ENCODE measurements at places on chromosomes 13 and 19.

GRCh38 chr13:32033744-32034143, 2.2 kb downstream of the FRY start:
- DNase-seq = no peak

DNA sequence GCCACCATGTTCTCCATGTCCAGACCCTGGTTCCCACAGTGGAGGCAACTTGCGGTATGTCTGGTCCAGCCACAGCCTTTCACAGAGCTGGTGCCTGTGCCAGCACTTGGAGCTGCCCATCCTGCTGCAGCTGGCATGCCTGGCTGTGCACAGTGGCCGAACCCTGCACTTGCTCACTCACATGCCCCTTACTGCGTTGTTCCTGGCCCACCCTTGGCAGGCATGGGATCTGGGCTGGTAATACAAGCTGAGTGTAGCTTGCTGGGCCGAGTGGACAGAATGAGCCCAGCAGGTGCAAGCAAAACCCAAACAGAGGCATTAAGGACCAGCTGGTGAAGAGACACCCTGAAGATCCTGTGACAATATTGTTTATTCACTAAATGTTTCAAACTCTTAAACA, 583.9 kb upstream of the SLITRK6 start:
- DNase-seq = no peak

DNA sequence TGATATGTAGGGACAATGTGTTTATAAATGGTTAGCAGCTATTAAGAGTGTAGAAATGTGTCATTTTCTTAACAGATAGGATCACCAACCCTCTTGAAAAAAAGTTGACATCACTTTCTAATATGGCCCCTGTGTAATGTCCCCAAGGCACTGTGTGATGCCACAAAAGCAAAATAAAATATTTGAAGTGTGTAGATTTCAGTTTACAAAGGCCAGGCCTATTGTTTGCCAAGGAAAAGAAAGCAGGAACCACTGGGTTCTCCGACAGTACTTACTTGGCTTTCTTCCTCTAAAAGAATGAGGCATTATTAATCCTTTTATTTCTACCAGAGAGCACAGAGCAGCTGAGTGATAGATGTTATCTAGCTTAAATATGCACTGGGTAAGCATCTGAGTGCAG, 10.5 kb upstream of the GJA3 start:
- no peak for DNase-seq

DNA sequence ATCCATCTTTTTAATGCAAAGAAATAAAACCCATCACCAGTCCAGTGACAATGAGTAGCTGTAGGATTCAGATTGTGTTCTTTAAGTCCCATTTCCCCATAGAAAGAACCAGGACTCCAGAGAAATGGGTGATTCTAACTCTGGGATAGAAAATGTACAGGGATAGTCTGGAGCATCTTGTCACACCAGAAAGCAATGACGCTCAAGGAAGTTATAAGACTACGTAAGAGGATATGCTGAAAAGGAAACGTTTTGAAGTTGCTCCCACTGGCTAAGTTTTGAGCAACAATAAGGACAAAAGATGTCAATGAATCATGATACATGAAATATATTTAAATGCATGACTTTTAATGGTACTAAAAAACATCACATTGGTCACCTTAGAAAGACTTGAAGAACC, 360.1 kb downstream of the DLEU7 start:
- no peak for DNase-seq

DNA sequence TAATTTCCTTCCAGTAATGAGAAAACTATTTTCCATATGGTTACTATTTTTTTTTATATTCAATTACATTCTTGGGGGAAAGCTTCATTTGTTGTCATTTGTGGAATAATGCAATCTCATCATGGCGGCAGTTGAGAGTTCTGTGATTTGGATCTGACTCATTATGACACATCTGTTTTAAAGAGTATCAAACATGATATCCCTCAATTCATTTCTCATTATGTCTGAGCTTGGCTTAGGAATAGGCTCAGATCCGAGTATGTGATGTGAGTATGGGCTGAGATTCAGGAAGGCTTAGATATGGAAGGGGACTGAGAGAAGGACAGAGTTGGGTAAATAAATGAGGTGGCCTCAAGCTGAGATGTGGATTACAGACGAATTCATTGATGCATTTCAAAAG, 64.4 kb downstream of the POSTN start:
- no peak for DNase-seq

- no peak for DNase-seq
These were observed 5.1 kb upstream of the MZF1 start for GRCh38 chr19:58578012-58578925.

GRCh38 chr13:48477191-48477855, 55.6 kb downstream of the RCBTB2 start:
- DNase-seq = no peak

DNA sequence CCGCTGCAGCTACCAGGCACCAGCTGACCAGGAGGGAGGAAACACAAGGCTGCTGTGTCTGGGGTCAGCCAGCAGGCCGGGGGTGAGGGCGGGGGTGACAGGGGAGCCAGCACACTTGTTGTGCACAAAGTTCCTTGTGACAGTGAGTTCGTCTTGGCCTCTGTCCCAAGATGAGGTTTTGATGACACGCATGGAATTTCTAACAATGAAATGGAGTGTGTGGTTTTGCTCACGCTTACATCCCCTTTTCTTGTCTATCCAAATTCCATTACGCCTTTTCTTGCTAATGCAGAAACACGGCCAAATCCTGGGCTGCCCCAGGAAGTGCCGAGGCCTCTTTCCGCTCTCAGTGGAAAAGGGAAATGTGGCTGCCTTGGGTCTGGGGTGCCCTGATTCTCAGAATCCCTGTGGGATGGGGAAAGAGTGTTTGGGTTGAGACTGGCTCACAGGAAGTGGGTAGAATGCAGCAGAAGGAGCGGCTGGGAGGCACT, 73.8 kb downstream of the GADD45B start:
- peak; percentile 14 for DNase-seq

DNA sequence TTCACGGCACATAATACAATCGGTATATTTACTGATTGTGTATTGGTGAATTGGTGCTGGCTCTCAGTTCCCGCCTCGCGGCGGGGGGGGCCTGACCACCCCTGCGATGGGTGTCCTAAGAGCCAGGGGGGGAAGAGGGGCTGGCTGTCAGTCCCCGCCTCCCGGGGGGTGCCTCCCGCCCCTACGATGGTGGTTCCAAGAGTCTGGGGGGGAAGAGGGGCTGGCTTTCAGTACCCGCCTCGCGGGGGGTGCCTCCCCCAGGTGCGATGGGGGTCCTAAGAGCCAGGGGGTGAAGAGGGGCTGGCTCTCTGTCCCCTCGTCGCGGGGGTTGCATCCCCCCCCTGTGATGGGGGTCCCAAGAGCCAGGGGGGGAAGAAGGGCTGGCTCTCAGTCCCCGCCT, 2321.8 kb upstream of the PCDH20 start:
- no peak for DNase-seq

- DNase-seq = no peak
These were observed 1.4 kb downstream of the MAG start for GRCh38 chr19:35293363-35293739.

- DNase-seq = peak; percentile 5
These were observed 1.5 kb downstream of the CD22 start for GRCh38 chr19:35330475-35330874.

DNA sequence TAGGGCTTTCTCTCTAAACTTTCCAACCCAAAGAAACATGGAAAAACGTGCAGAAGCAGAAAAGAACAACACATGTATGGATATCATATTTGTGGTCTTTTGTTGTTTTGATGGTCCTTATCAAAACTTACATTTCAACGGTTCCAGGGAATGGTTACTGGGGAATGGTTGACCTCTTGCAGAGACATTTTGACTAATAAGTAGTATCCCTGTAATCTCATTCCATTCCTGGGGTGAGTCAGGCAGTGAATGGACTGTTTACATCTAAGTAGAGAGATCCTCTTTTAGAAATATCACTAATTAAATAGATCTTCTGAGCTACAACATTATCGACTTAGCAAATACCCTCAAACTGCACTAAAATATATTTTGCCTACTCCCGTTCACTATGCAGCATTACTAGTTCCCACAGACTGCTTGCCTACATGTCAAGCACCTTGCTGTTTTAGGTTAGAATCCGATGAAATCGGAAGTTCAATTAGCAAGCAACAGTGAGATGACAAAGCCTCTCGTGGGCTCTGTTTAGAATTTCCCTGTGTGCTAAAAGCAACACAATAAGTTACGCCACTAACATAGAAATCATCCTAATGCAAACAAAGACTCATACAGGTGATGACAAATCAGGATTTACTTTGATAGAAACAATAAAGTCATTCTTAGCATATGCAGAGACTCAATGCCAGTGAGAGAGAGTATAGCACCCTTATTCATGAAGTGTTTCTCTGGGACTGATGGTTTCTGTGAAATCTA, 797.7 kb upstream of the ARGLU1 start:
- DNase-seq = no peak

GRCh38 chr19:4523306-4524110, 5.2 kb upstream of the PLIN4 start:
- DNase-seq = peak; percentile 83

DNA sequence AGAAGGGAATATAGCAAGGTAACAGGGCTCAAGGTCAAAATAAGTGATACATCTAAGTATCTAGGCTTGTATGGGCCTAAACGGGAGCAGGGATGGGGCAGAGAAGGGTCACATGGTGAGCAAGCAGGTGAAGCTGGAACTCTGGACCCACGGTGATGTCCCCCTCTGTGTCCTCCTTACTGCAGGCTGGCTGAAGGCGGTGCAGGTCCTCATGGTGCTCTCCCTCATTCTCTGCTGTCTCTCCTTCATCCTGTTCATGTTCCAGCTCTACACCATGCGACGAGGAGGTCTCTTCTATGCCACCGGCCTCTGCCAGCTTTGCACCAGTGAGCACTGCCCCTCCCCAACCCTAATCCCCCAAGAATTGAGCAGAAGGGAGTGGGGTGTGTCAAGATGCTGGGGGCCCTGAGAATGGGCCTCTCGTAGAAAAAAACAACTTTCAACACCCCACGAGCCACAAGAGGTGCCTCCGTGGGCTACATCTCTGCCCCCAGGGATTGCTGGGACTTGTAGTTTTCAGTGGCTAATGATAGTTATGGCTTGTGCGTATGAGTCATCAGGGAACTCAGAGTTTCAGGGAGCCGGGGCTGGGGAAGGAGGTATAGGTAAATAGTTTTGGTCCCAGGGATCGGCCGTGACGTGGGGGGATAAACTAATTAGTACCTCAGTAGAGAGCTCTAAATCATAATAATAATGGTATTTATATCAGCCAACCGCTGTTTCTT, 4.0 kb downstream of the EMP3 start:
- DNase-seq = no peak

GRCh38 chr13:107284173-107284572, 716.2 kb upstream of the ARGLU1 start:
- DNase-seq = no peak

- DNase-seq = no peak
These were observed 16.7 kb upstream of the EMC10 start for GRCh38 chr19:50459638-50460037.

- DNase-seq = no peak
These were observed 6.8 kb downstream of the SHANK1 start for GRCh38 chr19:50712833-50713232.

DNA sequence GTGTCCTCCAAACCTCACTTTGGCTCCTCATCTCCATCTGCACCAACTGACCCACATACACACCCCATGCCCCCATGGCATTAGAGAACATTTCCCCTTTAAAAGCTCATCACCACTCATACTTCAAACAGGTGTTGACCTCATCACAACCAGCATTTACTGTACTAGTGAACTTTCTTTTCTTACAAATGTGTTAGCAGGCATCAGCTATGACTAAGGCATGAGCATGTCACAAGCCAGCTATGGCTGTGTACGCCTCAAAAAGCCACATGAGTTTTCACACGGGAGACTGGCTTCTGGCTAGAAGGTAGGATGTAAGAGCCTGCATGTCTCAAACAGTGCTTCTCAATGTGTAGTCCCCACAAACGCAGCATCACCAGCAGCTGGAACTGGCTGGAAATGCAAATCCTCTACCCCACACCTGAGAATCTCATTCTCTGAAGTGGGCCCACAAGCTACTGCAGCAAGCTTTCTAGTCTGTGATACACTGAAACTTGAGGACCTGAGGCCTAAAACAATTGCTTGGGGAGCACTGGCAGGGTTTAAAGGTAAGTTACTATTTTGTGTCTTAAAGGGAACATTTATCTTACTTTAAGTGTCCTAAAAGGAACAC, 66.8 kb downstream of the TUBGCP3 start:
- no peak for DNase-seq

DNA sequence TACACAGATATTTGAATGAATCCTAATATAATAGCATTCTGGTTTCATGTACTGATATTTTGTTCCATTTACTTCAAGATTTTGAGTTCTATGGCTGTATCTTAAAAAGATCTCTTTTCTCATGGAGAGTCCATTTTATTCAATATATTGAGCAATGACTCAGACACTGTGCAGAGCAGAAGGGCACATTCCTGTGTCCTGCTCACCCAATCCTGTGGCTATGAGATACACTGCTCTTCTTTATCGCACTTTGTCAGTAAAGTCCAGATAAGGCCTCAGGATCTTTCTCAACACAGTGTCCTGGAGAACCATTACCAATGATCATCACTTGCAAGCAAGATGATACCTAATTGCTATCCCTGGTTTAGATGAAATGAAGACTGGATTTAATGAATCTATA, 155.0 kb downstream of the CYSLTR2 start:
- peak; percentile 62 for DNase-seq

- peak; percentile 61 for DNase-seq
These were observed 51.1 kb downstream of the LMO7 start for GRCh38 chr13:75687150-75687763.

- DNase-seq = peak; percentile 88
These were observed 20.5 kb downstream of the CYTH2 start for GRCh38 chr19:48489608-48490216.

- DNase-seq = peak; percentile 97
These were observed 803 bp upstream of the TIMM44 start for GRCh38 chr19:7944177-7944761.

DNA sequence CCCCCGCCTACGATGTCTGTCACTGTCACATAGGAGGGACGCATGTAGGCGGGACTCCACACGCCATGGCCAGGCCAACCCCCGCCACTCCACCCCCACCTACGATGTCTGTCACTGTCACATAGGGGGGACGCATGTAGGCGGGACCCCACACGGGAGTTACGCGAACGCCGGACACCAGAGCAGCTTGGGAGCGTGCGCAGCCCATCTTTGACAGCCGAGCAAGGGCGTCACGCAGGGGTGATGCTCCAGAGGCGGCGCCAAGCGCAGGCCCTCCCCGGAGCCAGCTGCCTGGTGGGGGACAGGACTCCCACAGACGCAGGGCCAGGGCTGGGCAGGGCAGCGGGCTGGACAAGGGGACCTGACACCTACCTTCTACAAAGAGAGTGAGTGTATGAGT, 20.0 kb downstream of the ZNF787 start:
- no peak for DNase-seq

All from OCI-M1 (cell line).